Ecto neural progenitor cell (in vitro differentiated cells): ENCODE measurements at places on chromosomes 2 and 18.

- DNase-seq: no peak
Measured at GRCh38 chr2:221454459-221455105, 117.5 kb downstream of the EPHA4 start.

DNA sequence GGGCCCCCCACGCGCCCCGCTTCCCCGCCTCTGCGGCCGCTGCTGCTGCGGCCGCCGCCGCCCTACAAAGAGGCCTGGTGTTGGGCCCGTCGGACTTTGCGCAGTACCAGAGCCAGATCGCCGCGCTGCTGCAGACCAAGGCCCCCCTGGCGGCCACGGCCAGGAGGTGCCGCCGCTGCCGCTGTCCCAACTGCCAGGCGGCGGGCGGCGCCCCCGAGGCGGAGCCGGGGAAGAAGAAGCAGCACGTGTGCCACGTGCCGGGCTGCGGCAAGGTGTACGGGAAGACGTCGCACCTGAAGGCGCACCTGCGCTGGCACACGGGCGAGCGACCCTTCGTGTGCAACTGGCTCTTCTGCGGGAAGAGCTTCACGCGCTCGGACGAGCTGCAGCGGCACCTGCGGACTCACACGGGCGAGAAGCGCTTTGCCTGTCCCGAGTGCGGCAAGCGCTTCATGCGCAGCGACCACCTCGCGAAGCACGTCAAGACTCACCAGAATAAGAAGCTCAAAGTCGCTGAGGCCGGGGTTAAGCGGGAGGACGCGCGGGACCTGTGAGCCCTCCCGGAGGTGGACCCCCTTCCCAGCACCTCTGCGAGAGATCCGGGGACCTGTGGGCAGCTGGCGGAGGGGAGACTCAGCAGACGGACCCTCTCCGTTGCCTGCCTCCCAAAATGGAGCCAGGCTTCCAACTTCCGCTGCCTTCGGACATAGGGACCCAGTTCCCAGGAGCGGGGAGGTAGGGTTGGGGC is 1.9 kb downstream of the SP5 start:
- DNase-seq: peak; percentile 88

DNA sequence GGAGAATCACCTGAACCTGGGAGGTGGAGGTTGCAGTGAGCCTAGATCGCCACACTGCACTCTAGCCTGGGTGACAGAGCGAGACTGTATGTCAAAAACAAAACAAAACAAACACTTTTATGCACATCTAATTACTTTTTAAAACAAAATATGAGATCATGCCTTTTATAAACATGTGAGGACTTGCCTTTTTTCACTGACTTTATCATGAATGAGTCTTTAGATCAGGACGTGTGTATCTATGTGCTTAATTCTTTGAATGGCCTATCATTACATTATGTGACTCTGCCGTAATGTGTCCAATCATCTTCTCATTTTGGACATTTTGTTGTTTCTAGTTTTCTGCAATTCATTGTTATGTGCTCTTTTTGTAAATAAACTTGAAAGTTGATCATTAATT is 58.7 kb downstream of the FAM117B start:
- no peak for DNase-seq

GRCh38 chr2:101179982-101180381 is 28.8 kb upstream of the TBC1D8 start:
- no peak for DNase-seq

GRCh38 chr2:157779794-157780193 is 96.3 kb downstream of the ACVR1 start:
- DNase-seq: no peak

DNA sequence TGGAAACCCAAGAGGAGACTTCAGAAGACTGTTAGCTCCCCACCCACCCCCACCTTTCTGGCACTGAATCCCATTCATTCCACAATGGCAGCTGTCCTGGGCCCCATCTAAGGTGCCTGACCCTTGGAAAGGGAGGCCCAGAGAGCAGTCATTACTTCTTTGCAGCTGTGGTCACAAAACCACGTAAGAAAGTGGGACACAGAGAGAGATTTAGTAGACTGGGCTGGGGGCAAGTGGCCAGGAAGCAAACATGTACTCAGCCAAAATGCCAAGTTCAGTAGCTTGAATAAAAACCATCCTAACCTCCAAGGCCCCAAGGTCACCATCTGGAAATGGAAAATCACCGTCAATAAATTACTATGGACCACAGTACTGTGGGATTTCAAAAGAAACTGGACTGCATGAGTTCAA is 381.4 kb downstream of the TNS1 start:
- no peak for DNase-seq

GRCh38 chr2:219278655-219279150 is 463 bp upstream of the DNAJB2 start:
- DNase-seq: peak; percentile 43

DNA sequence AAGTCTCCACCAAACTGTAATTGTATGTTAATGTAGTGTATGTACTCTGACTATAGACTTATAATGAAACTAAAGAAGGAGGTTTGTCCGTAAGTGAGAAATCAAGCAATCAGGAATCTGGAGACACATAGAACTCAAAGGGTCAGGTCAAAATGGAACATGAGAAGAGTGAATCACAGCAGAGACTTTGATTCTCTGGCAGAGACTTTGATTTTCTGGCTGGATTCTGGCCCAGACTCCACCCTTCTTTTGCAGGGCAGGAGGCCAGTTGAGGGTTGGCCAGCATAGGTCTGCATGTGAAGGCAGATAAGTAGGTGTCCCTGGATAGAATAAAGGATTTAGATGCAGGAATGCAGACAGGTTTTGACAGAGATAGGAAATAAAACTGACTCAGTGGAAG is 11.0 kb upstream of the NCKAP5 start:
- no peak for DNase-seq

DNA sequence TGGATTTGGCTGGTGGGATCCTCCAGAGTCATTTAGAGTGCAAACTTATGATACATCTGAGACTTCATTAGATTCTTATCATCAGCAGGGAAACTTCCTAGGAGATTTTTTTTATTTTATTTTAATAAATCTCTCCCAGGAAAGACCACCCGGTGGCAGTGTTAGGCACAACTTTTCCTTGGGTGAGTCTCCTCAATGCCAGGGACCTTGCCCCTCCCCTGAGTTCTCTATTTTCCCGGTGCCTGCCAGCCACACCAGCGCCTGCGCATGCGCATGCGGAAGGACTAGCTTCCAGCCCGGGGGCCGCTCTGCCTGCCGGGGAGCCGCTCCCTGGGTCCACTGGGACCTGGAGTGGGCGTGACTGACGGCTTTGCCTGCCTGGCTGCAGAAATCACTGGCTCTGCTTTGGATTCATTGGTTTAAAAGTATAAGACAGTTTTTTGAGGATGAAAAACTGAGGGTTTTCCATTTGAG is 86.6 kb downstream of the TMEM182 start:
- DNase-seq: peak; percentile 91

DNA sequence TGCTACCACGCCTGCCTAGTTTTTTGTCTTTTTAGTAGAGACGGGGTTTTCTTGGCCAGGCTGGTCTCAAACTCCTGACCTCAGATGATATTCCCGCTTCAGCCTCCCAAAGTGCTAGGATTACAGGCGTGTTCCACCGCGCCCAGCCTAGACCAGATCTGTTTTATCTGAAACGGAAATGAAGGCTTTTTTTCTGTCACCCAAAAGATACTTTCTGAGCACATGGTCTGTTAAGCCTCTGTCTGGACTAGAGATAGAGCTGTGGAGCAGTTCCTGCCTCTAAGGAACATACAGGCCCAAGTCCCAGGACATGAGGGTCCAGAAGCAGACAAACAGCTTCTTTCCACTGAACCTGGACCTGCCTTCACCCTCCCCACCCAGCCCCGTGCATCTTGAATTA is 43.6 kb upstream of the PTMA start:
- DNase-seq: no peak

GRCh38 chr2:9753665-9754531 is 89.4 kb upstream of the TAF1B start:
- no peak for DNase-seq

- no peak for DNase-seq
Measured at GRCh38 chr2:16832910-16833309, 167.3 kb upstream of the CYRIA start.

- no peak for DNase-seq
Measured at GRCh38 chr2:36708041-36708741, 11.7 kb downstream of the VIT start.

GRCh38 chr2:217260441-217261115 is 400.7 kb upstream of the TNP1 start:
- DNase-seq: no peak

DNA sequence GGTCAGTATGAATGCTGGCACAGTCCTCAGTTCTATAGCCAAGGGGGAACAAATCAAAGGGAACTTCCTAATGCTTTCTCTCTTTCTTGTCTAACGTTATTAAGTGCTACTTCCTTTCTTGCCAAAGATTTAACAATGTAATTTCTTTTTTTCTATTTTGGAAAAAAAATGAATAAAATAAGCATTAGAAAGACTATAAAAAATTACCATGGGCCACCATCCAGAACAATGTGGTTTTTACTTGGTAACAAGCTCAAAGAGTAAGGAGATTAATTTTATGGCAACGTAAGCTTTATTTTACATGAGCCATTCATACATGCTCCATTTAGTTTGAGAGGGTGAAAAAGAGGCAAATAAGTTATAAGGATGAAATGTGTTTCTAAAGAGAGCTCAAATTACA is 40.1 kb downstream of the SERPINE2 start:
- DNase-seq: no peak
